ENCODE measurements at places on chromosomes 4 and X.

GRCh38 chrX:115378471-115378870, 89.0 kb downstream of the LUZP4 start:
- no peak for DNase-seq

GRCh38 chr4:70533211-70533610, 14.8 kb downstream of the AMTN start:
- DNase-seq, result no peak

- DNase-seq, result no peak
These were observed 24.9 kb downstream of the APLN start for GRCh38 chrX:129629837-129630236.

- DNase-seq, result peak; percentile 89
These were observed 88.6 kb downstream of the TSPAN7 start for GRCh38 chrX:38649674-38650647.

GRCh38 chrX:10051866-10052480, 84.8 kb downstream of the CLDN34 start:
- no peak for DNase-seq

- DNase-seq, result no peak
These were observed 91.4 kb downstream of the KLHL13 start for GRCh38 chrX:118025226-118025625.

GRCh38 chrX:85996555-85996954, 50.8 kb downstream of the CHM start:
- no peak for DNase-seq

- no peak for DNase-seq
These were observed 4.2 kb downstream of the TLR8 start for GRCh38 chrX:12910423-12911121.

GRCh38 chr4:77593101-77593500, 12.5 kb upstream of the CXCL13 start:
- no peak for DNase-seq

- DNase-seq, result peak; percentile 8
These were observed 33.9 kb downstream of the STX18 start for GRCh38 chr4:4507923-4508322.

- DNase-seq, result peak; percentile 62
These were observed 46.4 kb downstream of the PAGE2 start for GRCh38 chrX:55135171-55135570.

Data from erythroblast (primary cell).